ENCODE measurements at places on chromosomes 7 and 10. TPM values are rescaled to one million over a fixed set of nuclear protein-coding genes. Genes with fewer than 3 reads are reported as not detected.

GRCh38 chr10:64873088-64873487 lies 1351.9 kb downstream of the REEP3 start:
- DNase-seq = no peak

- DNase-seq = no peak
Measured at GRCh38 chr10:121509112-121509511, 89.1 kb downstream of the FGFR2 start.

GRCh38 chr7:88458279-88458678 lies 151.6 kb upstream of the STEAP4 start:
- no peak for DNase-seq

CPN1 gene
- not detected for total RNA-seq

DNA sequence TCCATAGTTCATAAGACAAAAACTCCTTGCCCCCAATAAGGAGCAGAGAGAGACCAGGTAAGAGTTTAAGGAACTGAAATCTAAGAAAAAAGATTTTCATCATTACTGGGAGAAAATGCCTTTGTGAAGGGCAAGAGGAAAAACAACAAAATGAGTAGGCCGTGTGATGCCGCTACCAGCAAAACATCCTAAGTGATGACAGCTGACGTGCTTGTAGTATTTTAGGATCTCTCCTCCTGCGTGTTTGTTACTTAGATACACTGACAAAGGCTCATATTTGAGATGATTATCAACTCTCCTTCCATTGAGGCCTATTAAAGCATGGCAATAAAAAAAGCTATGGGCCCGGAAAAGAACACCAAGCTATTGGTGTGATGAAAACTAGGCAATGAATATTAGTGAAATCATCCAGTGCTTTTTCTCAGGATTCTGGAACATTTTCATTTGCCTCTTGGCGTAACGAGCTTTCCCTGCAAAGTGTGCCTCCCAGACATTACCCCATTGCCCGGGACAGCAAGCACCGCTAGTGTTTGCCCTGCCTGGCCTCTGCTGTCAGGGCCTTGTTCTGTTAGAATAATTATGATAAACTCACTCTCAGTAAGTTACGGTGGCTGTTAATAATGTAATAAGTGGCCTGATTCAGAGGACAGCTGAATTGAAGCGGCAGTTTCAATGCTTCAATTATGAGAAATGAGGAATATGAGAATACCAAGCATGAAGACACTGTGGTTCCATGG lies 36.8 kb upstream of the ITPRID1 start:
- no peak for DNase-seq

- DNase-seq = no peak
Measured at GRCh38 chr7:117759950-117760640, 113.1 kb downstream of the CTTNBP2 start.

- no peak for DNase-seq
Measured at GRCh38 chr10:100651916-100652315, 93.5 kb upstream of the PAX2 start.

HOXA5 gene
- total RNA-seq = 0.81 TPM

DNA sequence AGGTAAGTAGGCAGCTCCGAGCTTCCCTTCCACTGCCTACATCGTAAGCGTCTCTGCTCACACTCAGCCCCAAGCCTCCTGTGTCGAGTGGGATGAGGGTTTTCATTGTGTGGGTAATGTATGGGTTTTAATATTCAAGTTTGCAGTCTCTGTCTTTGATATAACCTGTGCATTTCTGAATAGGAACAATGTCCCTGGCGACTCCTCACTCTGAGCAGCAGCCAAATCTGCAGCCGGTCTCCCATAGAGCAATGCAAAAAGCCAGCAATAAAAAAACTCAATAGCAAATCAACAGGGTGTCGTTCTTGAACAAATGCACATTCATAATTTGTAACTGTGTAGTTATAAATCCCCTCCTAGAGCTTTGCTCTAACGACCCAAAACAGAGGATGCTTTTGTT lies 33.4 kb downstream of the PPP1R17 start:
- no peak for DNase-seq

- no peak for DNase-seq
Measured at GRCh38 chr7:101273206-101273605, 28.3 kb upstream of the FIS1 start.

GRCh38 chr10:103969436-103969835 lies 2.5 kb downstream of the SLK start:
- DNase-seq = no peak

AGAP5 gene
- 8.2 TPM for total RNA-seq

All from mucosa of gallbladder (tissue), 1 donor.